ENCODE measurements at places on chromosomes 6 and 20.
A peak's percentile ranks its signal among the peaks of the same experiment; 100 is the strongest.

- DNase-seq: no peak
These were observed 49.4 kb upstream of the TULP1 start for GRCh38 chr6:35562060-35562459.

DNA sequence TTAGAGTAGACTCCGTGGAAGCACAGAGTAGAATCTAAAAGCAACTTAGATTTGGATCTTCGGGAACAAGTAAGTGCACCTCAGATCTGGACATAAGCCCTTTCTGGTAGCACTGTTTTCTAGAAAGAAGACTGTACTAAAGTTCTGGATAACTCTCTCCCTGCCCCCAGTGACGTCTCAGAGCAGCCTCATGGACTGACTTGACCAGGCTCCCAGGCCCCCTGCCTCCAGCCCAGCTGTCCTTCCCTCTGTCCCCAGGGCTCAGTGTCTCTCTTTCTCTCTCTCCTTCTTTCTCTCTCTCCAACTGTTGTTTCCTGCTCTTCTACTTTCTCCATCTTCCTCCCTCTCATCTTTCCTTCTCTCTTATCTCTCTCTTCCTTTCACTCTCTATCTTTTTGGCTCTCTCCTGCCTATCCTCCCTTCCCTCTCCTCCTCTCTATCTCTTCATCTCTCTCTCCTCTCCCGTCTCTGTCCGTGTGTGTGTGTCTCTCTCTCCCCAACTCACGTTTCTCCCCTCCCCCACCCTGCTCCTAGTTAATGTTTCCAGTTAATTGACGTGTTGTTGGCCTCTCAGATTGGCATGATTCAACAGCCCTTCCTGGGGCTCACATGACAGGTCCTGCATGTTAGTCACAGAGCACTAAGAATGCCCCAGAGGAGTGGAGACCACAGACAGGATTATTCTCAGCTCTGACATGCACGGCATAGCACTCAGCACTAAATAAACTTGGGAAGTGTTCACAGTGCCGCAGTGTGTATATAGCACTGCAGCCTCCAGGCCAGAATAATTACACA is 180.4 kb upstream of the FOXQ1 start:
- no peak for DNase-seq

DNA sequence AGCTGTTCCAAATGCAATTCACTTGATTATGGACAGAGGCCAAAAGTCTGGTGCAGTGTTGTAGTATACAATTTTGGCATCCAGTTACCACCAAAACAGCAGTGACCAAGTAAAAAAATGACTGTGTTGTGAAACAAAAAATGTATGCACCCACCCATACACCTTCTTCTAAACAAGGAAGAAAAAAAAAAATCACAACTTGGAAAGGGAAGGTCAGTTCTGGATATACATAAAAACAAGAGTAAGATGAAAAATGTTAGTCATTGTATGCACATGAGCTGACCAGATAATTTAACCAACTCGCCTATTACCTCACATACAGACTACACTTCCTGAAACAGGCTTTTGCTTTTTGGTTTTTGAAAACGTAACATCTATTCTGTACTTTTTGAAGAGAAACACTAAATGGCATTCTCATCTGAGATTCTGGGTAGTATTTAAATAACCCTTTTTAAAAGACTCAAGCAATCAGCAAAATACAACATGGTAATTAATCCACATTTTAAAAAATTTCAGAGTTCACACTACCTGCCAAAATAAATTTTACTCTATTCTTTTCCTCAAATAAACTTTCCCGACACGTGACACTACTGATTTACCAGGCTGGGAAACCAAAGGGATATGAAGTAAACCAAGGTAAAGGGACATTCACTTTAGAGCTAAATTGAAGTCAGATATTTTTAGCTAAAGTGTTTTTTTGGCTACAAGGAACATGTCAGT is 141.6 kb upstream of the SHLD1 start:
- no peak for DNase-seq

DNA sequence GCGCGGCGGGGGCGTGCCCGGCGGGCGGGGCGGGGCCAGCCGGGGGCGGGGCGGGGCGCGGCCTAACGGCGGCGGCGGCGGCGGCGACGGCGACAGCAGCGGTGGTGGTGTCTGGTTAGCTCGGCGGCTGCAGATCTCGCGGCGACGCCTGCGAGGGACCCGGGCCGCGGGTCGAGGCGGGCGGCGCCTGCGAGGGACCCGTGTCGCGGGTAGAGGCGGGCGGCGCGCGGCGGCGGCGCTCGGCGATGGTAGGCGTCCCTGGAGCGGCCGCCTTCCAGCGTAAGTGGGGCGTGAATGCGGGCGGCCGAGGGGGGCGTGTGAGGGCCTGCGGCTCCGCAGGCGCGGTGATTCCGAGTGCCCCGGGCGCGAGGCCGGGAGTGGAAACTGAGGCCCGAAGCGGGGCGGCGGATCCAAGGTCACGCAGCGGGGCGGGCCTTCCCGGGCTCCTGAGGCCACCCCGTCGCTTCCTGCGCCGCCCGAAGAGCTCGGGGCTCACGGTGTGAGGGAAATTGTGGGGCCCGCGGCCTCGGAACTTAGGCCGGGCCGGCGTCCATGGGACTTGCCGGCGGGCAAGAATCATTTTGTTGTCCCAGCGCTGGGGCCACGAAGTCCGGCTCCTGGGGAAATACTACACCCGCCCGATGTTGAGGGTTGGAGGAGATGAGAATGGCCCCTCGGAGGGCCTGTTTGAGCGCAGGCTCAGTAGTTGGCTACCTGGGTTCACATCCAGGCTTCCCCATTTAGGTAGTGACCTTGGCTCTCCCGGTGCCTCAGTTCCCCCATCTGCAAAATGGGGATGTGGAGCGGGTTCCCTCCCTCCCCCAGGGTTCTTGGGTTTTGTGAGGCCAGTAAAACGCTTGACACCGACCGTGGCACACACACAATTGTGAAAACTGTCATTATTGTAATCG is at the start of gene CBFA2T2:
Gene CBFA2T2, plus strand, starts transcription at position 74 of the 911 bp plus-strand sequence. Its CDS starts 172 bp downstream, at position 246.
- no peak for DNase-seq

DNA sequence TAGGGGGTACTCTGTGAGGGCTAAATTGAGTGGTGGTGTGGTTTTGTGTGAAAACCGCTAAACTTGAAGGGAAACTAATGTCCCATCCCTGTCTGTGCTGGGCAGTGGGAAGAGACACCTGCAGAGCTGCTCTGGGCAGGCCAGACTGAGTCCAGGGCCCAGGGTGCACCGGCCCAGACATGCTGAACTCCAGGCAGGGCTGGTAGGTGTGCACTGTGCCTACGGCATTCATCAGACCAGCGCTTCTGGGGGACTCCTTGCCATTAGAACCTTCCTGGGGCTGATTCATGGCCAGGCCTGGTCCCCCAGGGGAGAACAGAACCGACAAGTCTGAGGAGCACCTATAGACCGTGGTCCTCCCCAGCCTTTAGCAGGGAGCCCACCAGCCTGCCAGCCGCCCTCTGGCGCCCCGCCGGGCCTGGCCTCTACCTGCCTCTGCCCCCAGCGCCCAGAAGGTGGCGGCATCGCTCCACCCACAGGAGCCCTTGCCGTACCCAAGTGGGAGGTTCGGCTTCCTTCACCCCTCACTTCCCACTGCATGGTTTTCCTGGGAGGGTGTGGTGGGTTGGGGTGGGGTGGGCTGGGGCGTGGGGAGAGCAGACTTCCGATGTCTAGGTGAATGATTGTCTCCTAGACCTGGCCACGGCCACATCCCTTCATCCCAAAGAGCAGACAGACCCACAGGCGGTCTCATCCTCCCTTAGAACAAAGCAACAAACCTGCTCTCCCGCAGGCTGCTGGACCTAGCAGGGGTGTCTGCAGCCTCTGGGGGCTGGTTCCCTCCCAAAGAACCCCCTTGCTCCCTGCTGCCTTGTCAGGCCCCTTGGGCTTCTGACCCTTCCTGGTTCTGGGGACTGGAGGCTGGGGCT is 15.5 kb downstream of the CCDC167 start:
- DNase-seq: peak; percentile 88

DNA sequence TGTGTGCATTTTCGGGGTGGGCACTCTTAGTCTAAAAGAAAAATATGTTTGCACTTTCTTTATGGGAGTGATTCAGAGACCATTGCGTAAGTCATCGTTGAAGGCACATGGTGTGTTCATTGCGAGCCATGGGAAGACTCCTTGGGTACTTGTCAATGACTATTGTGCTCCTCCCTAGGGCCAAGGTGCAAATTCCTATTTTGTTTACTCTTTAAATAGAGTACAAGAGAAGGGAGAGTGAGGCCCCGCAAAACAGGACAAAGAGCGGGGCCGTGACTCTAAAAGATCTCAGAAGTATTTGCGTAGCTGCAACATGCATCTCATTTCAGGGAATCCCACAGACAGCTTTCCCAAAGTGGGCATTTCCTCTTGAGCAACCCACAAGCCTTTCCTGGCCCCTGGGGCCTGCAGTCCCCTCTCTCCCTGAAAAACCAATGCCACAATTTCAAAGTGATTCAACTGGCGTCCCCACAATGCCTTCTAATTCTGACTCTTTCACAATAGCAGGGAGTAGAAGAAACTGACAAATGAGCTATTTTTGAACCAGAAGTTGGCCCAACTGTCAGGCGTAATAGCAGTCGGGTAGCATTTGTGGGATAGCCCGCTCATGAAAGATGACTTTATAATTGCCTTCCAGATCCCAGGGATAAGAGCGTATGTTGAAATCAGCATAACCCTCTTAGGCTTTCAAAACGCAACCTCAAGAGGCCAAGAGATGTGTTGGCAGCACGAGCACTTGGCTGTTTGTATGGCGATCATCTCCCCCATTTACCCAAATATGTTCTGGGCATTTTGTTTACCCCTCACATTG is 277.9 kb upstream of the BMP2 start:
- no peak for DNase-seq

GRCh38 chr6:154457046-154457713 is 53.3 kb downstream of the CNKSR3 start:
- no peak for DNase-seq

DNA sequence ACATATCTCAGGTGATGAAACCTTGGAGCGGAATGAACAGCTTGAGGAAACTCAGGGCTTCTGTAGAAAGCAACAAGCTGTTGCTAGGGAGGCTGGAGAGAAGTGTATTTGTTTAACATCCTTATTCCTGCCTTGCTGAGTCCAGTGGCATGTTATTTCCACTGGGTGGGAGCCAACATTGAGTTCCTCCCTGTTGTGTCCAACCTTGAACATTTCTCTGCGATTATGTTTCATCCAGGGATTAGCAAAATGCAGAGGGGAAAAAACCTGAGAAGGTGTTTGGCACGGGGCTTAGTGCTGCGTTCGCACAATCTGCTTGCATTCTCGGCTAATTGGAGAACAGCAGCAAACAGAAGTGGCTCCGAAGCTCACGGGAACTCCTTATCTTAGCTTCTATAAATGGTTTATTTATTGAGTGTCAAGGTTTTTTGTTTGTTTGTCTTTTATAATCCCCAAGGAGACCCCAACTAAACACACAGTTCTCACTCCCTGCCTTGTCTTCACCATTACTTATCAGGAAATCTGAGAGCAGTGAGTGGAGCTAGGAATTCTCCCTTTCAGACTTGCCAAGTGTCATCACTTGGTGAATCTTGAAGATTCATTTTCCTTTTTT is 412.8 kb downstream of the CDC5L start:
- no peak for DNase-seq

DNA sequence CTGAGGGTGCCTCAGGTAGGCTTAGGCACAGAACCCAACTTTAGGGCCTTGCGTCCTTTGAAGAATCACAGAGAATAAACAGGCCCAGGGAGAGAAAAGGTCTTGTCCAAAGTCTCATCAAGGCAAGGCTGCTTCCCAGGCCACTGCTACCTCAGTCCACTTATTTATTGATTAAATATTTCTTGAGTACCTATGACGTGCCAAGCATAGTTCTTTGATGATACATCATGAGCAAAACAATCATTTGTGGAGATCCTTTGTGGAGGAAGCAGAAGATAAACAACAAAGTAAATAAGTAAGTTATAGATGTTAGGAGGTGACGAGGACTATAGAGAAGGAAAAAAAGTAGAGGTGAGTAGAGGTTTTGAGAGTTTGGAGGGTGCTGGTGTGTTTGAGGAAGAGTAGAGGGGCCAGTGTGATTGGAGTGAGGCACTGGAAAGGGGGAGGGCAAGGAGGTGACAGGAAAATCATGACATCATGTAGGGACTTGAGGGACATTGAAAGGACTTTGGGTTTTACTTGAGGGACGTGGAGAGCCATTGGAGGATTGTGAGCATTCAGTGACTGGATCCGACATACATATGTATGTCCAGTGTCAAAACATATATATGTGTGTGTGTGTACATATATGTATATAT is 14.1 kb upstream of the CHMP4B start:
- no peak for DNase-seq

DNA sequence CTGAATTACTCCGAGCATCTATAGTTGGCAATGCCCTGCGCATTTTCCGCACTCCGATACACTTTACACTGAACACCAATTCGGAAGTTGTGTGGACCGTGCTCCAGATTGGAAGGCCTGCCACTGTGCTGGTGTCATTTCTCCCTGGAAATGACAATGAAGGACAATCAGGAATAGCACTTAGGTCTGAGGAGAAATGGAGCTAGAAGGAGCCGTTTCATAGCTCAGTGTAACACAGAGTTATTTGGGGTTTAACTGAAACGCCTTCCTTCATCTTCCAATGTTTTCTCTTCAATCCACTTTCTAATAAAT is 501 bp upstream of the PLA2G7 start:
- DNase-seq: no peak

GRCh38 chr20:60632391-60633262 is 619.4 kb upstream of the CDH4 start:
- DNase-seq: no peak

- DNase-seq: no peak
These were observed 5.1 kb upstream of the TUBB1 start for GRCh38 chr20:59013959-59014608.

- DNase-seq: no peak
These were observed 21.7 kb downstream of the MDFI start for GRCh38 chr6:41659935-41660334.

DNA sequence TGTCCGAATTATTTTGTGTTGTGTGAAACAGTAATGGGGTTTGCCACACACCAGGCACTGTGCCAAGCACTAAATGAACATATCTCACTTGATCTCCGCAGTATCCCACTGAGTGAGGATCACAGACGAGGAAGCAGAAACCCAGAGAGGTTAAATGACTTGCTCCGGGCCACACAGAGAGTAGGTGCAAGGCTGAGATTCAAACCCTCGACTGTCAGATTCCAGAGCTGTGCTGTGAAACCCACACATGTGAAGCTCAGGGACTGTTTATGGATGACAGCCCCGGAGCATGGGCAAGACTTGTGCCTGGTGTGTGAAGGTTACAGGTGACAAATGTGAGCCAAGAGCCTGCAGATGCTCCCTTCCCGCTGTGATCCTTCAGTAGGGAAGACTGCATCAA is 87.8 kb upstream of the SIRPA start:
- no peak for DNase-seq

GRCh38 chr6:89194559-89194958 is 22.6 kb downstream of the GABRR1 start:
- no peak for DNase-seq

DNA sequence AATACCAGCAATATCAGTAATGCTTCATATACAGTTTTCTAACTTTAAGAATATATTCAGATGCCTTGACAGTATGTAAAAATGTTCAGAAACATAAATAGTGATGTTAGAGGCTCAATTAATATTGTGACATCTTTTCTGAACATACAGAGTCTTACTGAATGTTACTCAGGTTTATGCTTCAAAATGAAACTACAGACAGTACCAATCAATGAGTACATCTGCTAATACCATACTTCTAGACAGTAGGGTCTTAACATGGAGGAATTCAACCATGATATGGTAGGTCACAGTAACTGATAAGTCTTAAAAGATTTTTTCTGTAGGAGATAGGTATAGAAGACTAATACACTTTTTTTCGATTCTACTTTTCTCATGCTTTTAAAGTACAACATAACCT is 8.3 kb downstream of the GCLC start:
- DNase-seq: no peak
